Epithelial cell of esophagus (primary cell): ENCODE measurements at places on chromosomes 1 and 21.

DNA sequence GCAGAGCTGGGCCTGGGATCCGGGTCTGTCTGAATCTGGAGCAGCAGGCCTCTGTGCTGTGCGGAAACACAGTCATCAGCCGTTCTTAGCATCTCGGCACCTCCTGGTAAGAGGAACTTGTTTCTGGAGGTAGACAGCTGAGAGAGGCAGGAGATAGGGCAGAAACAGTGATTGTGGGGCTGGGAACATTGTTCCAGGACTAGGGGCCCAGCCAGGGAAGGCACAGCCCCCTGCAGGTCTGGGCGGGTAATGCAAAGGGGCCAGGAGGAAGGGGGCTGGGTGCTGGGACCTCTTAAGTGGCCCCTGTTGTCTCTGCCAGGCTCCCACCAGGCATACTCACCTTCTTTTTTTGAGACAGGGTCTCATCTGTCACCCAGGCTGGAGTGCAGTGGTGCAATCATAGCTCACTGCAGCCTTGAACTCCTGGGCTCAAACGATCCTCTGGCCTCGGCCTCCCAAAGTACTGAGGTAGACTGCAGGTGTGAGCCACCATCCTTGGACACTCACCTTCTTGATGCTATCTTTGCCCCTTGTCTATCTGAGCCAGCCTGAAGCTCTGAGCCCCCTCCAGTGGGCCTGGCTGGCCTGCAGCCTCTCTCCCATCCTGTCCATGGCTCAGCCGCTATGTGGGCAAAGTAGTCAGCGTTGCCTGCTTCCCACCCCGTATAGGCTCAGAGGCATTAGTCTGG, 134.3 kb upstream of the ZBTB40 start:
- no peak for DNase-seq

GRCh38 chr21:32562426-32562825, 22.9 kb downstream of the TCP10L start:
- peak; percentile 67 for DNase-seq

- DNase-seq = peak; percentile 95
Observed at GRCh38 chr1:187001198-187001889, 172.6 kb downstream of the PLA2G4A start.

GRCh38 chr1:9444532-9444931, 94.7 kb upstream of the SLC25A33 start:
- DNase-seq = peak; percentile 84

GRCh38 chr1:147726168-147726567, 34.2 kb downstream of the GJA5 start:
- DNase-seq = no peak
